ENCODE measurements at places on chromosomes 2 and 18. TPM values are rescaled to one million over a fixed set of nuclear protein-coding genes. Genes with fewer than 3 reads are reported as not detected.

GRCh38 chr18:48519431-48520100 is 19.3 kb upstream of the CTIF start:
- H3K4me1 ChIP-seq, result no peaks in the 10 kb centered on the region
- H3K27me3 ChIP-seq, result no peaks in the 10 kb centered on the region
- no peaks in the 10 kb centered on the region for H3K36me3 ChIP-seq
- H3K27ac ChIP-seq, result no peak overlapping the region

ADGRF3 gene
- 0.17 TPM for total RNA-seq

DNA sequence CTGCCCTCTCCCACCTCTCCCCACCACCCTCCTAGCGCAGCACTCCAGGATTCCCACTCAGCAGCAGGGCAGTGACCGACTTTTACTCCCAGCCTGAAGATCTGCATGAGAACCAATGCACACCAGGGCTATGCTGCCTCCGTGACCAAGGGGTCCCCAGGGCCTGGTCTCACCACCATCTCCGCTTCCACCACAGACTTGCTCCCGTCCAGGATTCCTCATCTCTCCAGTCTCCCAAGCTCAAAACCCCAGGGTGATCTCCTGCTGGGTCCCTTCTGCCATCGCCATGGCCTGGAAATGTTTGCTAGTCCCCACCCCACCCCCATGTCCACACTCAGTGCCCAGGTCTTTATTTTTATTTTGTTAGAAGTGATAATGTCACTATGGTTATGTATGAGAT is 2.1 kb upstream of the CIDEA start:
- no peak overlapping the region for H3K27ac ChIP-seq
- H3K27me3 ChIP-seq, result peaks cover 34% of the 10 kb centered on the region
- peaks cover 30% of the 10 kb centered on the region for H3K4me1 ChIP-seq
- no peak for DNase-seq

CDCA7 gene
- total RNA-seq, result 4.6 TPM

- H3K36me3 ChIP-seq, result no peaks in the 10 kb centered on the region
- no peak overlapping the region for H3K4me3 ChIP-seq
- DNase-seq, result no peak
- no peaks in the 10 kb centered on the region for H3K27me3 ChIP-seq
- H3K4me1 ChIP-seq, result no peaks in the 10 kb centered on the region
Measured at GRCh38 chr2:192591617-192592016, 396.9 kb upstream of the TMEFF2 start.

DNA sequence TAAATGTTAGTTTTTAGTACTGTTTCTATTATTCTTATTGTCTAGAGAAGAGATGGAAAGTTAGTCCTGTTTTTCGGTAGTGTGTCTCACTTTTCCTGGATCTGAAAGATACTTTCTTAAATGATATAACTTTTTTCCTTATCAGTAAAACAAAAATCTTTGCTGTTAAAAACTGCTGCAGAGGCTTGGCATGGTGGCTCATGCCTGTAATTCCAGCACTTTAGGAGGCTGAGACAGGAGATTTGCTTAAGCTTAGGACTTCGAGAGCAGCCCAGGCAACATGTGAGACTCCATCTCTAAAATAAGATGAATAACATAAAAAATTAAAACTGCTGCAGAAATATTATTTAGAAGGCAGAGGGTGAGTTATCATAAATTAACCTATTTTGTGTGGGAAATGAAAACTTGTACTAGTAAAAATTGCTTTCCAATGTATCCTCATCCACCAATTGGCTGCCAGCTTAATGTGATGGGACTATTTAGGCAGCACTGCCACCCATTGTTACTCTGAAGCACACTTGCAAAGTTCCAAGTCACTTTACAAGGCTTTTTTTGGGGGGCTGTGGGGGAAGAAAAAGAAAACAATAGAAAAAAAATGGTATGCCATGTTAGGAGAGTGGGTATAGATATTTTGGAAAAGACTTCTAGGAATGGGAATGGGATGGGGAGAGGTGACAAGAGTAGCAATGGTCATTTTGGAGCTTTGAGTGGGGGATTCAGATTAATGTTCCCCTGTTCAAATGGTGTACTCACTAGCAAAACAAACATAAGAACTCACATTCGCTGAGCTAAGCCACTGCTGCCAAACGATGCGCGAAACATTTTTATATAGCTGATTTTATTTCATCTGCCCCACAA is 62.7 kb downstream of the MEIS1 start:
- no peak overlapping the region for H3K4me3 ChIP-seq
- no peaks in the 10 kb centered on the region for H3K36me3 ChIP-seq
- DNase-seq, result no peak
- H3K27me3 ChIP-seq, result no peaks in the 10 kb centered on the region
- no peak overlapping the region for H3K27ac ChIP-seq

TANK gene
- 55.7 TPM for total RNA-seq

DNA sequence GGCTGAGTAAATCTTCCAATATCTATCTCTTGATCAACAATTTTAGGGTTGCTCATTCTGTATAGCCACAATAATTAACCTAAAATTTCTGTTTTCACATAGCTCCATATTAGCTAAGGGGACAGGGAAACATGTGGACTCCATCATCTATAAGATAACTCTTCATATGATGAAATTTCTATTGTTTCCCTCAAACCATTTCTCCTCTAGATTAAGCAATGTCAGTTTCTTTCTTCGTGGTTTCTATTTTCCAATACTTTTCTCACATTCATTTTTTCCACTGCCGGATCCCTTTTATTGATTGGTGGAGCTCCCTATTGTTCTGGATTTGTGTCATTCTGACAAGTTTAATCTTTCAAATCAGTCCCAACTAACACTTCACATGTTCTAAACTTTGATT is 1221.3 kb upstream of the ZEB2 start:
- H3K4me1 ChIP-seq, result peaks cover 11% of the 10 kb centered on the region
- no peak overlapping the region for H3K4me3 ChIP-seq
- no peak overlapping the region for H3K27ac ChIP-seq
- no peak for DNase-seq

DNA sequence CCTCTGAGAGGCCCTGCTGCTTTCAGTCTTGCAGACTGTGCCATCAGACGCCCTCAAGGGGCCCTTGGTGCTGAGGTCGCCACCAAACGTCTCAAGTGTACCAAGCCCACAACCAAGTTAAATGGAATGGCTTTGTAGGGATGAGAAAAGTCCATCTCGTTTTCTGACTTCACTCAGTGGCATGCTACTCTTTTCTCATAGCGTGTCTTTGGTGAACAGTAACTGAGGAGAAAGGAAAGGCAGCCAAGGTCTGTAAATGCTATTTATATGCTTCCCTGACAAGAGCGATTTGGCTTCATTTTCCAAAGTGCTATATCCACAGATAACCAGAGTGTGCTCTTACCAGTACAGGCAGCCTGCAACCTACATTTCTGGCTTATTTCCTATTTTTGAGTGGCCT is 123.0 kb downstream of the MTX2 start:
- no peak overlapping the region for H3K4me3 ChIP-seq
- no peaks in the 10 kb centered on the region for H3K36me3 ChIP-seq
- DNase-seq, result peak; percentile 44
- no peak overlapping the region for H3K27ac ChIP-seq
- H3K27me3 ChIP-seq, result no peaks in the 10 kb centered on the region

- no peak overlapping the region for H3K4me3 ChIP-seq
- H3K27me3 ChIP-seq, result no peaks in the 10 kb centered on the region
- no peaks in the 10 kb centered on the region for H3K36me3 ChIP-seq
- H3K4me1 ChIP-seq, result no peaks in the 10 kb centered on the region
Measured at GRCh38 chr2:81872006-81872405, 1567.5 kb upstream of the LRRTM1 start.

DNA sequence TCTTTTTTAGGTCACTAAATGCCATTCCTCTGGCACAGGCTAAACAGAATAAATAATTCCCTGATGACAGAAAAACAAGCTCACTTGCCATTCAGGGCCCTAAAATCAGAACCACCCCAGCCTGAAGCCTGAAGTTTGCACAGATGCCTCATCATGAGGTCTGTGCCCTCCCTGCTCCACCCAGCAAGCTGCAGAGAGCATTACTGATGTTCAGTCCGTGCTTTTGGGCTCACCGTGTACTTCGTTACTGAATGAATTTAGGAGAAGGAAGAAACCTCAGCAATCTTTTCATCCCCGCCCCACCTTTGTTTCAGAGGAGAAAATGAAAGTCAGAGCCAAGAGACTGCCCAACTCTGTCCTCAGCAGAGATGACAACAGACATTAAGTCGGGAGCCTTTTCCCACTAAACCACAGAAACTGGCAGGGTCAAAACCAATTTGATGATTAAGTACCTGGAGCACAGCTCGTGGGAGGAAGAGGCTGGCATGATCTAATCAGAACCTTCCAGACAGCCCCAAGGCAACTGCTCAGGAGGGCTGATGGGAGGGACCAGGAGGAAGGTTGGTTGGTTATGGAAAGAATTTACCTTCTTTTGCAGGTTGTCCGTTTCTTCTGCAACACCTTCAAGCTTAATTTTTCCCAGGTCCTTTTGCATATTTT is 122.7 kb downstream of the LAMA1 start:
- H3K36me3 ChIP-seq, result no peaks in the 10 kb centered on the region
- DNase-seq, result peak; percentile 4
- H3K4me3 ChIP-seq, result no peak overlapping the region
- no peaks in the 10 kb centered on the region for H3K4me1 ChIP-seq

ASXL3 gene
- total RNA-seq, result 8.2 TPM

ABCB11 gene
- total RNA-seq, result 0.02 TPM

- no peaks in the 10 kb centered on the region for H3K36me3 ChIP-seq
- peak; percentile 3 for DNase-seq
- peak overlapping the region; percentile 66 for H3K4me3 ChIP-seq
- peaks cover 4% of the 10 kb centered on the region for H3K4me1 ChIP-seq
- no peaks in the 10 kb centered on the region for H3K27me3 ChIP-seq
Measured at GRCh38 chr2:143937723-143938350, 582.1 kb downstream of the ZEB2 start.

DNA sequence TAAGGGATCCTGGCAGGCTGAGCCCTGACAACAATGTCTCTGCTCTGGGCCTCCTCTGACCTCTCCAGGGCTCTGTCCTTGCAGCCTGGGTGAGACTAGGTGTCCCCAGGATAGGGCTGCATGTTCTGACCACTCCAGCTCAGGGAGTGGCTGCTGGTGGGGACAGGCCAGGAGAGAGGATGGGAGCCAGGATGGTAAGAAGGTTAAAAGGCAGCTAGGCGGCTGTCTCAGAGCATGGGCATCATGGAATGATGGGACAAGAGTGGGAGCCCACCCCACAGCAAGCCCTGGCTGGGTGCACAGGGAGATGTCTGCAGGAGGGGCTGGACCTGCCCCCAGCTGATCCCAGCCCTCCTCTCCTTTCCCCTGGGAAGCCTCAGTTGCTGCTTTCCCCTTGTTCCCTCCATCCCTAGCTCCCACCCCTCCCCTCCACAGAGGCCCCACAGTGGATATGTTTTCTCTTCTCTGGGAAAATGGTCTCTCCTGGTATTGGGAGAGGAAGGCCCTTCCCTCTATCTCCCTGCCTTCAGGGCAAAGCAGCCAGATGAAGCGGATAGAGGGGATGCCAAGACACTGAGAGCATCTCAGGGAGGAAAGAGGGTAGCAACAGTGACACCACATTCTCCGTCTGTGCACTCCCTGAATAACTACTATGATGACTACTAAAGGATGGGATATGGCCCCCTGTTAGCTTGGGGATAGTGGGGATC is 334.3 kb downstream of the DYSF start:
- no peaks in the 10 kb centered on the region for H3K27me3 ChIP-seq
- no peak for DNase-seq
- no peak overlapping the region for H3K4me3 ChIP-seq
- peaks cover 14% of the 10 kb centered on the region for H3K4me1 ChIP-seq

DNA sequence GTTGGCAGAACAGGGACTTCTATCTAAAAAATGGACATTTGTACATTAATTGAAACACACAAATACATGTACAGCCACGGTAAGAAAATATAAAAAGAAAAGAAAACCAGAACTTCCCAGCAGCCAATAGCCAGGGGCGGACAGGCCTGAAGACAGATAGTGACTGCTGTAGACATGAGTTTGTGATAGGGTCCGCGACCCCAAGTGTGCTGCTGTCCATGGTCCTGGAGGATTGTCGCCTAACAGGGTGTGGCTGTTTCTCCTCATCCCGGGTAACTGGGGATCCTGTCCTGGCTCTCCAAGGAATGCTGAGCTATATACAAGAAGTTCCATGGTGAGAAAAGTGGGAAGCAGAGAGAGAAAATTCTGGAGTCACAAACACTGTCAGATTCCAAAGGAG is 266.5 kb upstream of the SALL3 start:
- H3K36me3 ChIP-seq, result no peaks in the 10 kb centered on the region
- H3K4me3 ChIP-seq, result no peak overlapping the region
- H3K4me1 ChIP-seq, result no peaks in the 10 kb centered on the region
- no peak for DNase-seq
- no peaks in the 10 kb centered on the region for H3K27me3 ChIP-seq
- H3K27ac ChIP-seq, result no peak overlapping the region

POTEJ gene
- not detected for total RNA-seq

LIMS3 gene
- total RNA-seq, result 3.2 TPM

DNA sequence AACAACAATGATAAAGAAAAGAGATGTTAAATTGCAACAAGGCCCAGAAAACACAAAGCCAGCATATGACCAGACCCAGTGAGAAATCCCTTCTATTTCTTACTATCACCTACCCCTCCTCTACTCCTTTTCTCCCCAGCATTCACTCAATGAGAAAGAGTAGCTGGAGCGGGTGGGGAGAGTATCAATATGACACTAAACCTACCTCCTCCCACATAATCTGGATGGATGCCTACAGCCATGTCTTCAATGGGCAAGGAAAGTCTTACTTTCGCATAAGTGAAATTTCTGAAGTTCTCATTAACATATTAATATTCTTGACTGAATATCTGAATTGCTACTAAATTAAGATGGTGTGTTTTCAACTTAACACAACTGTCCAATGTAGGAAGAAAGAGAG is 78.2 kb downstream of the AFF3 start:
- no peaks in the 10 kb centered on the region for H3K4me1 ChIP-seq
- H3K4me3 ChIP-seq, result no peak overlapping the region
- no peak for DNase-seq
- no peak overlapping the region for H3K27ac ChIP-seq
- no peaks in the 10 kb centered on the region for H3K36me3 ChIP-seq
- no peaks in the 10 kb centered on the region for H3K27me3 ChIP-seq

TUBB8B gene
- total RNA-seq, result not detected

All from astrocyte (in vitro differentiated cells and primary cell).